ENCODE measurements at places on chromosomes 2 and 18.
A peak's percentile ranks its signal among the peaks of the same experiment; 100 is the strongest.

- no peak for DNase-seq
Measured at GRCh38 chr18:12478269-12479047, 70.7 kb downstream of the PRELID3A start.

DNA sequence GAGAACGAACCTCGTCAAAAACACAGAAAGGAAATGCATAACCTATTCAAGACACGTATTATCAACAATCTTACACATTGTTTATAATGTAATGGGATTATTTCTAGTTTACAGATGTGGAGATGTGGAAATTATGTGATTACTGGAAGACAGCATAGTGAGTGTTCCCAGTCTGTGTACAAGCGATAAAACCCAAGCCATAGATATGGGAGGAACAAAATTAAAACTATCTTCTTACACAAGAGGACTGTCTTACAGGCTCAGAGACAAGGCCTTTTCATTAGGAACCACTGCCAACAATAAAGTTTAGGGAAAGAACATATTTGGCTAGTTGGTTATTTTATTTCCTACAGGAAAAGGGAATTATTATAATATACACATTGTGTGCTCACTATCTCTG, 20.3 kb downstream of the COBLL1 start:
- DNase-seq, result no peak

GRCh38 chr2:65727816-65728215, 295.4 kb upstream of the SPRED2 start:
- DNase-seq, result no peak

GRCh38 chr2:63050334-63051041, at the start of gene OTX1:
Gene OTX1 (plus strand): TSS chr2:63050830. CDS start chr2:63052991, 2,161 bp downstream.
- DNase-seq, result peak; percentile 28

DNA sequence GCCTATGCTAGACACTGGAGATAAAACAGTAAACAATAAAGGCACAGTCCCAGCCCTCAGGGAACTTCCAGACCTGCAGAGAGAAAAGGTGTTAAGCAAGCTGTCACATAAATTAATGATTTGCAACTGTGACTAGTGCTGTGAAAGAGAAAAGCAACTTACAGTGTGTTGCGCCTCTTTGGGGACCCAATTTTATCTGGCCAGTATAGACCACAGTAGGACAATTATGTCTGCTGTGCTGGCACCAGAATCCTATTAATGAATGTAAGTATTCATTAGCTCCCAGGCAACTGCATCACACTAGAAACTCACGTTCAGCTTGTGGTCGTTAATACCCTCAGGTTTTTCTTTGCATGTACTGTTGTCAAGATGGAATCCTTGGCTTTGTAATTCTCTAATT, 55.3 kb upstream of the CHST9 start:
- DNase-seq, result no peak

- no peak for DNase-seq
Measured at GRCh38 chr18:12305930-12306629, 2.0 kb upstream of the TUBB6 start.

- no peak for DNase-seq
Measured at GRCh38 chr2:170396799-170397459, 219.0 kb downstream of the MYO3B start.

GRCh38 chr2:197599285-197599965, 76.0 kb downstream of the RFTN2 start:
- no peak for DNase-seq

Data from activated CD8-positive, alpha-beta memory T cell treated with anti-CD3 and anti-CD28 coated beads for 48 hours (primary cell).